ENCODE measurements at places on chromosomes 11 and 22. TPM values are rescaled to one million over a fixed set of nuclear protein-coding genes. Genes with fewer than 3 reads are reported as not detected.

The KIRREL3 gene
- total RNA-seq: not detected

The SCN2B gene
- total RNA-seq: not detected

The ZNF280A gene
- not detected for total RNA-seq

The SCUBE1 gene
- 0.27 TPM for total RNA-seq

DNA sequence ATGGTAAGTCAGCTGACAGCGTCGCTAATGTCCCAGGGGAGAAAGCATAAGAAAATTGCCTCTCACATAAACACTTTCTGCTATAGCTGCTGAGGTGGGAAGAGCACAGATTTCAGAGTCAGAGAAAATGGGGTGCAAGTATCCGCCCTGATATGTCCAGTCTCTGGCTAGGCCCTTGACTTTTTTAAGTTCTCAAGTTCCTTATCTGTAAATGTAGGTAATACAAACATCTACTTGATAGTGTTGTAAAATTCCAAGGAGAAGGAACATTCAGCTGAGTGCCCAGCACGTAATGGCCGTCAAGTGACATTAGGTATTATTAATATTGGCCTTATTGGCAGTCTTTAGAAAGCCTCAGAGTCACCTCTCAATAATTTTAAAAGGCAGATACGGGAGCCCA is 143.6 kb downstream of the NTM start:
- no peak for DNase-seq

GRCh38 chr11:72718101-72718501 is 34.1 kb downstream of the ARAP1 start:
- DNase-seq: no peak

DNA sequence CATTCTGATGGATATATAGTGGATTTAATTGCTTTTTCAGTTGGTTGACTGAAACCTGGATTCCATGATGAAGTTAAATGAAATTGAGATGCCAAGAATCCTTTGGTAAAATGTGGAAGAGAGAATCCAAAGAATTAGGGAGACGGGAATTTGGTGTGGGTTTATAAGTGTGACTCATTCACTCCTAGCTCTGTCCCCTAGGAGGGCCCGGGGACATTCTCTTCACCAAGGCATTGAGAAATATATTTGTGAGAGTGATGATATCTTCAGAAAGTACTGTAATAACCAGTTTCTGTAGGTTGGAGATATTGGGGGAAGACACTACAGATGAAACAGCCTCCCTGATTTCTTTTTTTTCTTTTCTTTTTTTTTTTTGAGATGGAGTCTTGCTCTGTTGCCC is 13.6 kb upstream of the PHOX2A start:
- DNase-seq: no peak

- DNase-seq: no peak
These were observed 16.3 kb downstream of the PARVA start for GRCh38 chr11:12393691-12394090.

- no peak for DNase-seq
These were observed 11.1 kb downstream of the CELSR1 start for GRCh38 chr22:46526244-46526839.

- no peak for DNase-seq
These were observed 102.1 kb downstream of the GRAMD1B start for GRCh38 chr11:123532131-123532530.

GRCh38 chr22:39239561-39240423 is 5.0 kb downstream of the PDGFB start:
- no peak for DNase-seq

GRCh38 chr11:64063777-64064176 is 28.0 kb downstream of the FLRT1 start:
- no peak for DNase-seq

DNA sequence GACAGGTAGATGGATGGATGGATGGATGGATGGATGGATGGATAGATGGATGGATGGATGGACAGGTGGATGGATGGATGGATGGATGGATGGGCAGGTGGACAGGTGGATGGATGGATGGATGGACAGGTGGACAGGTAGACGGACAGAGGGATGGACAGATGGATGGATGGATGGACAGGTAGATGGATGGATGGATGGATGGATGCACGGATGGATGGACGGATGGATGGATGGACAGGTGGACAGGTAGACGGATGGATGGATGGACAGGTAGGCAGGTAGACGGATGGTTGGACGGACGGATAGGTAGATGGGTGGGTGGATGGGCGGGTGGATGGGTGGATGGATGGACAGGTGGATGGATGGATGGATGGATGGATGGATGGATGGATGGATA is 24.3 kb downstream of the PDGFB start:
- DNase-seq: no peak

DNA sequence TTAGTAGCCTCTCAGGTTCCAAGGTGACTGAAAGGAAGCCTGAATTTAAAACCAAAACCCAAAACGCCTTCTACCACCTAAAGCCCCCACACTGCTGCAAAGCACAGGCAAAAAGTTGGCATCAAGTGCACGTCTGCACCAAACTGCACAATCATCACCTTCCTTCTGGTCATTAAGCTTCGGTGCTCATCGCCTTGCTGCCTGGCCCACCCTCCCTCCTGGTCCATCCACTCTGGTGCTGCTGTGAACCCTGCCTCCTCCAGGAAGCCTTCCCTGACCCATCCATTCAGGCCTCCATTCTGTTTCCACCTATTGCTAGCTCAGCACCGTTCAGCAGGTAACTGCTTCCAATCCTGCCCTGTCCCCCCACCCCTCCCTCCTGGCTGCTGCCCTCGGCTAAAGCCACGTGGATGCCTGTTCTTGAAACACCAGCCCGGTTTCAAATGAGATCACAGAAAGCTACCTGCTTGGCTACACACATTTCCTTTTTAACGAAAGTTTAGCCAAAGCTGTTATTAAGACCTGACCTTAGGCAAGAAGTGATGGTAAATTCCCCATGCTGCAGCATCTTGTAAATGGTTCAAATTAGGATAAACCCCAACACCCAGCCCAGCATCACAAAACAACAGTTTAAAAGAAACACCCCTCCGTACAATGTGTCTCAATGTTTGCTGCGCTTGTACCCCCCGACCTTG is 53.8 kb upstream of the CD5 start:
- no peak for DNase-seq

DNA sequence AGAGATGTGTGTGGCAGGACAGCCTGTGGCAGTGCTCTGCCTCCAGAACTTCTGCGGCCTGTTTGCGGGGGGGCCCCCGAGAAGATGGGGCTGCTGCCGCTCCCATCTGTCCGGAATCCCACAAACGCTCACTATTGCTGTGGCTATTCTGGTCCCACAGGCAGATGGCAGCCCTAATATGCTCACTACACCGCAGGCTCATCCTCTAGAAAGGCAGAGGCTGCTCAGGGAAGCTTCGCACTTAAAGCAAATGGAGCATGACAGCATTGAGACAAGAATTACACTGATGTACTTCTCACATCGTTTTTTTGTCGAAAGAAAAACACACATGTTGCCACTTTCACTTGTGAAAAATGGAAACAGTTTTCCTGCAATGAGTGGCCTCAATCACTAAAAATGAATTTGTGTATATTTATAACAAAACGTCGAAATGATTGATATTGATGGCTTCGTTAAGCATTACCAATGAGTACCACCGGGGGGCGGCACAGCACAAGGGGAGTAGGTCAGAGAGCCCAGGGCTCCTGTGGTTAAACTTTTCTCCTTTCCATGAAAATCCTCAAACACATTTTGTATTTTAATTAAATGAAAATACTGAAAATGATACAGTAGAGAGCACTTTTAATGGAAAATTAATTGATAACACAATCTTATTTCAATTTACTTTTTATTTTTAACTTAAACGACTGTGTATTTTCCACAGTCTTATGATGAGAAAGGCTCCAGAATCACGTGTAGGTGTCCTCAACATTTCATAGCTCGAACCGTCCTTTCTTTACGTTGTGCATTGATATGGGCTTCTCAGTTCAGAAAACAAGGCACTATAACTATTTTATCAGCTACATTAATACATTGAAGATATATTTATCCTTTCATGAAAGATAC is 69.1 kb downstream of the CTTN start:
- no peak for DNase-seq

All from naive thymus-derived CD4-positive, alpha-beta T cell (primary cell).